Stimulated activated CD4-positive, alpha-beta T cell treated with anti-CD3 and anti-CD28 coated beads, Interleukin-15, amount 100 ng/mL, for 1 hour (primary cell): ENCODE measurements at places on chromosomes 2 and 18.

GRCh38 chr2:23692851-23693605 is 233.9 kb downstream of the ATAD2B start:
- DNase-seq = no peak

DNA sequence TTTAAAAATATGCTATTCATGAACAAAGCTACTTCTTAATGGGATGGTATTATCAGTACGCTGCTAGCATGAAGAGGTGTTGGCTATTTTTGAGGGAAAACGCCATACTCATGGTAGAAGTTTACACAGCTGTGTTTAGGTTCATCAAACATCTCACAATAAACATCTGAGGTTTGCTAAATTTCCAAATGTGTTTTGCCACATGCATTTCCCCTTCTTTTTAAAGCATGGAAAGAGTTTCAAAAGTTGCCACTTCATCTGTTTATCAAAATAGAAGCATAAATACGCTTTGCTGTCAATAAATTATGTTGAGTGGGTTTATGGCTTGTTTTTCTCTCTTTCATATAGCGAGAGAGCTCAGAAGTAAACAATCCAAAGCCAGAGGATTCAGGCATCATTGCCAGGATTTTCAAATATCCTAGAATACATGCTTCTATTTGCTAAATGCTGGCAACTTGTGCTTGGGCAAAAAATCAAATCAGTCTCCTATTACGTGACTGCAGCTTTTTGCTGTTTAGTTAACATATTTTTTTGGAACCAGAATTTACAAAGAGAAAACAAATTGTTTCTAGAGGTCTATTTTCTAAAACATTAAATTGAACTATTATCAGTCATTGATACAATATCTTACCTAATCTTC is 1919.9 kb upstream of the LRRTM1 start:
- DNase-seq = no peak

DNA sequence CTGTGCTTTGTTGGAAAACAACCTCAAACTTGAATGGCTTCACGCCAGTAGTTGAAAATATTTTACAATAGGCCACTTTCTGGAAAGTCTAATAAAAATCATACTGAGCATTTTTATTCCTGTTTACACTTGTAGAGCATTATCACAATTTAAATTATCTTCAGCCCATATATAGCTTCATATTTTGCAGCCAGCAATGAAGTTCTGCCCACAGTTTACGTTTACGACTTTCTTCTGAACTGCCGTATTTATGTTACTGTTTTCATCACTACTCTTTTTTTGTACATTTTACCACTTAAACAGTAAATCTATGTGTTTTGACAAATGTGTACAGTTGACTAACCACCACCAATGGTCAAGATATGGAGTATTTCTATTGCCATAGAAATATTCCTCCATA is 86.2 kb downstream of the COPS8 start:
- no peak for DNase-seq

DNA sequence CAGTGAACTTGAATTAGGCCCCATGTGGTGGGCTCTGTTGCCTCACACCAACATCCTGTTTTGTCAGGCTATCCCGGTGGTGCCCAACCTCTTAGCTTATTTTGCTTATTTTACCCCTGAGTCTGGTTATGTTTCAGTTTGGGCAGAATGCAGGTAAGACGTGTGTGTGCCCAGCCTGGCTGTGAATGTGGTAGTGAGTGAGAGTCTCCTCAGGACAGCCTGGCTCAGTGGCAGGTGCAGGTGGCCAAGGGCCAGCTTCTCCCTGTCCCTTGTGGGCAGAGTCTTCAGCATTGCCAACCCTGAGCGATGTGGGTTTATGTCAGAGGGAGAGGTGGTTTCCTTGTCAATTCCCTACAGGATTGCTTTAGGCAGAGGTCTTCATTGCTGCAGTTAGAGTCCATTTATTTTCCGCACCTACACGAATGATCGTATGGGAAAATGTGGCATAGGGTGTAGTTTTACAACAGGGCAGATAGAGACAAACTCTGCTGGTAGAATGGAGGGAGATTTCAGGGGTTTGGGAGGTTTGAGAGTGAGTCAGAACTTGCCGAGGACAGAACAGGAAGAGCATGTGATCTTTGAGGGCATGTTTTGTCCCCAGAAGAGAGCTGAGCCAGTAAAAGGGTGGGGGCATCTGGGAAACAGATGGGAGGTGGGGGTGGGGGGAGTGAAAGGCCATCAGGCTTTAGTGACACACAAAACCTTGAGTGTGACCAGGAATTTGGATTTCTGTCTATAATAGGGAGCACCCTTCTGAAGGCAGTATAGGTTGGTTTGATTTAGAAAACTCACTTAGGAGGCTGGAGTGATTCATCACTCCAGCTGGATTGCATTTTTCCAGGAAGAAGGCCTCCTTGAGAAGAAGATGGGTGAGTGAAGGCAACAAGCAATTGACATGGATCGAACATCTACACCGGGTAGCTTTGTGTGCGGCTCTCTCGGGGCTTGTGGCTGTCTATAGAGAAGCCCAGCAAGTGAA is 156.2 kb upstream of the CELF4 start:
- DNase-seq = no peak

- no peak for DNase-seq
Measured at GRCh38 chr2:128091726-128092080, 703 bp downstream of the UGGT1 start.
